ENCODE measurements at places on chromosomes 11 and 22.
A peak's percentile ranks its signal among the peaks of the same experiment; 100 is the strongest.

- no peak for DNase-seq
These were observed 72.0 kb downstream of the PPFIBP2 start for GRCh38 chr11:7585816-7586215.

DNA sequence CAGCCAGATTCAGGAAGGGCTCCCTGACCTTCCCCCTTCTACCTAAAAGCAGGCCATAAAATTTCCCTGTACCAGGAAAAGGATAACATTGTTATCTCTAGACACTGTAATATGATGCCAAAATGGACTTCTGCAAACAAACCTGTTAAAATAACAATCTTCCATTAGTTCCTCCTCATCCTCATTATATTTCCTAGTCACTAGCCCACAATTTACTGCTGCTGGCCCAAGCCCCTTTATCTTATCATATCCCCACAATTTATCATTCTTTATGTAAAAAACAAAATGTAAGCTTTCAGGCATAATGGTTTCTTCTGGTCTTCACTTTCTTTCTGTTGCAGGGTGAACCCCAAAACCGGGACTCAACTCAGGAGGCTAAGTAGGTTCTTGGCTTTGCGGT lies 1132.1 kb upstream of the CNTN5 start:
- no peak for DNase-seq

GRCh38 chr11:71997594-71997993 lies 1.1 kb upstream of the IL18BP start:
- DNase-seq = no peak

- no peak for DNase-seq
These were observed 55.5 kb downstream of the FAM83F start for GRCh38 chr22:40050258-40050657.

- DNase-seq = no peak
These were observed 12.3 kb upstream of the MARK2 start for GRCh38 chr11:63826471-63827190.

- DNase-seq = peak; percentile 73
These were observed 15.5 kb upstream of the CTSD start for GRCh38 chr11:1779034-1779805.

DNA sequence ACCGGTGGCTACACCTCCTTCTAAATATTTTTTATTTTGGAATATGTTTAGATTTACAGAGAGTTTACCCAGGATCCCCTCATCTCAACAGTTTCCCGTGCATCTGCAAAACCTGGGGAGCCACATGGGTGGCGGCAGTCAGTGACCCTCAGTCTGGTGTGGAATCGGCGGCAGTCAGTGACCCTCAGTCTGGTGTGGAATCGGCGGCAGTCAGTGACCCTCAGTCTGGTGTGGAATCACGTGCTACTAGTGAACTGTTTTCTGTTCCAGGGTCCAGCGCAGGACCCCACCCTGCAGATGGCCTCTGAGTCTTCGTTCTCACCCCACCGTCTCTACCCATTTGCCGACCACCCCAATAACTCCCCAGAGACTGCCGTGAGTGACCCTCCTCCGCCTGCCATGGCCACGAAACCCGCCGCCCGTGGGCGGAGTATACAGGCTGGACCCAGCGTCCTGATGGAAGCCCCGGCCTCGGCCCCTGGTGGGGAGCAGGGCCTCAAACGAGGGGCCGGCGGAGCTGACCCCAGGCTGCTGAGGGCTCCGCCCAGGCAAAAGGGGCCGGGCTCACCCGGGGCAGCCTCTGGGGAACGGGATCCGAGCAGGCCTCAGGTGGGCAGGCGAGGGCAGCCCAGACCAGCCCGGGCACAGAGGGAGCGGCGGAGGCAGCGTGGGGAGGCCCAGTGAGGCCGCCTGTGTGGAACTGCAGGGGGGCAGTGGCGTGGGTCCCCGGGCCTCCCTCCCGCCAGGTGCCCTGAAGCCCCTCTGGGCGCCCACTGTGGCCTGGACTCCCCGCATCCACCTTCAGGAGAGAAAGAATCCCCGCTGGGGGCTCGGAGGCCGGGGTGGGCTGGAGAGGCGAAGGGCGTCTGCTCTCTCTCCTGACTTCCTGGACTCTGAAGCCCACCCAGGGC lies 2.5 kb downstream of the IL17REL start:
- DNase-seq = no peak
